ENCODE measurements at places on chromosomes 2 and 18.

GRCh38 chr2:123916051-123916450, 109.0 kb upstream of the CNTNAP5 start:
- DNase-seq = no peak

DNA sequence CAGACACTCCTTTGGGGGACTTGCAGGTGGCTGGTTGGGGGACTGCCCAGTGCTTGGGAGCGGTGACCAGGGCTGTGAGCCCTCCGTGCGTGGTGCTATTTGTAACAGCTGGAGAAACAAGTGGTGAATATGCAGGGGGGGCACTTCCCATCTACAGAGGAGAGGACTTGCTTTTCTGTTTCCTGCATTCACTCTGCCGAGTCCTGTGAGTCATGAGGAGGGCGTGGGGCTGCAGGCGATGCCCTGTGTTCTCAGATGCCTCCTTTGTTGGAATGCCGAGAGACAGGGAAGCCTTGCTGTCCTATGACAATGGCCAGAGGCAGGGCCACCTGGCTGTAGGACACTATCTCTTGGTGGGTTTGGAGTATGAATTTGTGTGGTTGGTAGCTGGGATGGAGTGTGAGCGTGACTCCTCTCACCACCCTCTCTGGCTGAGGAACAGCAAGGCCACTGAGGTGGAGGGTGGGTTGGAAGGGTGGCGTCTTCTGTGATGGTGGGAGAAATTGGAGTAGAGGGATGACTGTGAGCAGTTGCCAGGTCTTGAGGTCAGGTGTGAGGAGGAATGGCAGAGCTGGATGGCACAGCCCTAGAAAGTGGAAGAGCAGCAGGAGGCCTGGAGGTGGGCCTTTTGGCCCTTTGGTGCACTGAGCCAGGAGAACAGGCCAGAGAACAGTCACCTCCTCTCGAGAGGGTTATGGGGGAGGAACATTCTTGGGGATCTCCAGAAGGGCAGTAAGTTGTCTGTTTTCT, 24.3 kb downstream of the FHOD3 start:
- no peak for DNase-seq

DNA sequence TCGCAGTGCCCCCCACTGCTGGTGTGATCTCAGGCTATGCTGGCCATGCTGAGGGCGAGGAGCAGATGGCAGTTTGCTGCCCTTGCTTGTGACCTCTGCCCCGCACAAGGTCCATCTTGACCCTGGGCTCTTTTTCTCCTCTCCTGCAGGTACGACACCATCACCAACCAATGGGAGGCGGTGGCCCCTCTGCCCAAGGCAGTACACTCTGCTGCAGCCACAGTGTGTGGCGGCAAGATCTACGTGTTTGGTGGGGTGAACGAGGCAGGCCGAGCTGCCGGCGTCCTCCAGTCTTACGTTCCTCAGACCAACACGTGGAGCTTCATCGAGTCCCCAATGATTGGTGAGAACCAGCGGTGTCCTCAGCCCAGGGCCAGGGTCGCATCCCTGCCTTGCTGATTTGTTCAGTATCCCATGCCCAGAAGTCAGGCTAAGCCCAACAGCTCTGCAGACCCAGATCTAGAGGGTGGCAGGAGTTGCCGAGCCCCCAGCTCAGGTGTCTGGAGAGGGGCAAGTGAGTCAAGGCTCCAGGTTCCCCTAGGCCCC, 223.8 kb downstream of the ATAD2B start:
- no peak for DNase-seq

DNA sequence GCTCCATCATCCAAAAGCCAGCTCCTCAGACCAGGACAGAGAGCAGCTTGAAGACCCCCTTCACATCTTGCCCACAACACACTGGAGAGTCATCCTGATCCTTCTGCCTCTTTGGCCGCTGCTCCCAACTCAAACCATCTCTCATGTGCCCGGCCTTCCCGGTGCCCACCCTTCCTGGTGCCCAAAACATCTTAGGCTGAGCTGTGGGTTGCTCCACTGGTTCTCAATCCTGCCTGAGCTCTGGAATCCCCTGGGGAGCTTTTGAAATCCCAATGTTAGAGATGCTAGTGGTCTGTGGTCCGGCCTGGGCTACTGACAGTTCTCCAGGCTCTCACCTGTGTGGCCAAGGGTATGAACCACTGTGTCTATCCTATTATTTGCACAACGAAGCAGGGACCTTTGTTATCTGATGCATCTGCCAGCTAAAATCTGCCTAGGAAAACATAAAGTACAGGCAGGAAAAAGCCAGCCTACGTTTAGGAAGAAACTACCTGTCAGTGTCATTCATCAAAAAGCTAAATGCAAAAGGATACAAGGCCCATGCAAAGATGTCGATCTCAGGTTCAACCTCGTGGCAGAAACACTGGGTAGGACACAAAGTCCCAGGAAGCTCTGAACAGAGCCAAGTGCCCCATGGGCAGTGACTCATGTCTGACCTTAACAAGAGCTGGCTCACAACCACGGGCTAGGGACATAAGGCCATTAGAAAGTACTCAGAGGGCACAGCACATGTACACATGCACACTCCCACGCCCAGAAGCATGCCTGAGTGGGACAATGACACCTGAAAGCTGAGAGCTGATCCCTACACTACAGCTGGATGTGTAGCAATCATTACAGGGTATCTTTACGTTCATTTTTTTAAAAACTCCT, 30.8 kb downstream of the TBC1D8 start:
- no peak for DNase-seq

DNA sequence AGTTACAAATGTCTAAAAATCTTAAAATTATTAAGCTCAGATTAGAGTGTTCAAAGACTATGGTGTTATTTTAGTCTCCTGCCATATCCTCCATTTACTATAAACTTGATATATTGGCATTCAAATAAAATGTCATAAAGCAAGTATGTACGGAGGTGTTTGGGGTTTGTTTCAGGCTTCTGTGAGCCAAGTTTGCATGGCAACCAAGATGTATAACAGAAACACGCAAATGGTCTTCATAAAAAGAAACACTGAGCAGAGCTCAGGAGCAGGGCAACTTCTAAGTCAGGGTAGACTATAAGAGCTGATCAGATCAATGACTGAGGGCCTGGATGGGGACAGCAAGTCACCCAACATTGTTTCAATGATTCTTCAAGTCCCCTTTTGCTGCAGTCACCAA, 20.5 kb upstream of the OSR1 start:
- DNase-seq = no peak

DNA sequence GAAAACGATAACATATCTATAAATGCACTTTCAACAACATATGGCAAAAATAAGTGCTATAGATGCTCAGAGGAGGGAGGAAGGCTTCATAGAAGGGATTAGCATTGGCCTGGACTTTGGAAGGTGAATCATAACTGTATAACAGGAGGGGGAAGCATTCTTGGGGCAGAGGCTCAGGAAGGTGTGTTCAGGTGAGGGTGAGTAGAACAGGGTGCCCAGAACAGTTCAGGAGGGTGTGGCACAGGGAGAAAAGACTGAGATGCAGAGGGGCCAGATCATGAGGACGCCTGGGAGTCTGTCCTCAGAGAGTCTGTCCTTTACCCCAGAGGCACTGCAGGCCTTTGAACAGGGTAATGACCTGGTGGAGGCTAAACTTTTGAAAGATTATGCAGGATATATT, 29.3 kb upstream of the MEP1B start:
- DNase-seq = no peak

DNA sequence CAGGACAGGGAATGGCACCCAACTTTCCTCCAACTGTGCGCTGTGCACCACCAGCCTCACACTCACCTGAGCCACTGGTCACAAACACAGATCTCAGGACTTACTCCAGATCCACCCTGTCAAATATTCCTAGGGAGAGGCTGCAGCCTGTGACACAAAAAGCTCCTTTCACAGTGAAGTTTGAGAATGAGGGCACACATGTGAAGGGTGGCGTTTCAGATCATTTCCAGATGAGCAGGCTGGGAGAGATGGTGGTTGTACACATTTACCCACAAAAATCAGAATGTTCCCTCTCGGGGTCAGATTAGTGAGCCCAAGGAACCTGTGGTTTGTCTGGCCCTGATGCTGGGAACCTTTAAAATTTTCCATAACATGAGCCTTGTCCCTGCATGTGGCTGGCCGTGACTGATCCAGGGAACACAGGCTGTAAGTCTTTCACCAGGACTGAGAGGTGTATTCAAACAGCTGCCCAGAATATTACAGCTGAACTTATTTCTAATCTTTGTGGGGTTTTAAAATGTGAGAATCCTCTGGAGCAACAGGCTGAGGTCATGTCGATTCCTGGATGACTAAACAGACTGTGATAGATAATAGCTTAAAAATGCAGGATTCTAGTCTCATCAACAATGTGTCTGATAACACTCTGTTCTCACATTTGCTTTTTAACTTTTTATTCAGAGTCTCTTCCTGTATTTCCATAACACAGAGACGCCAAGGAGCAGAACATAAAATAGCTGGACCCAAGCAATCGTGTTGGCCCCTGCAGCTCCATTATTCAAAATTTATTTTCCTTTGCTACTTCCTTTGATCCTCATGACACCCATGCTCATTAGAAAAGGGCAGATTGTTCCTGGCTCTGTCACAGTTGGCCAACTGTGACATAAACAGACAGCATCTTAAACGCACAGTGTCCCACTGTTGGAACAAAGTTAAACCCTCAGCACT, 35.5 kb downstream of the IL1R2 start:
- no peak for DNase-seq

DNA sequence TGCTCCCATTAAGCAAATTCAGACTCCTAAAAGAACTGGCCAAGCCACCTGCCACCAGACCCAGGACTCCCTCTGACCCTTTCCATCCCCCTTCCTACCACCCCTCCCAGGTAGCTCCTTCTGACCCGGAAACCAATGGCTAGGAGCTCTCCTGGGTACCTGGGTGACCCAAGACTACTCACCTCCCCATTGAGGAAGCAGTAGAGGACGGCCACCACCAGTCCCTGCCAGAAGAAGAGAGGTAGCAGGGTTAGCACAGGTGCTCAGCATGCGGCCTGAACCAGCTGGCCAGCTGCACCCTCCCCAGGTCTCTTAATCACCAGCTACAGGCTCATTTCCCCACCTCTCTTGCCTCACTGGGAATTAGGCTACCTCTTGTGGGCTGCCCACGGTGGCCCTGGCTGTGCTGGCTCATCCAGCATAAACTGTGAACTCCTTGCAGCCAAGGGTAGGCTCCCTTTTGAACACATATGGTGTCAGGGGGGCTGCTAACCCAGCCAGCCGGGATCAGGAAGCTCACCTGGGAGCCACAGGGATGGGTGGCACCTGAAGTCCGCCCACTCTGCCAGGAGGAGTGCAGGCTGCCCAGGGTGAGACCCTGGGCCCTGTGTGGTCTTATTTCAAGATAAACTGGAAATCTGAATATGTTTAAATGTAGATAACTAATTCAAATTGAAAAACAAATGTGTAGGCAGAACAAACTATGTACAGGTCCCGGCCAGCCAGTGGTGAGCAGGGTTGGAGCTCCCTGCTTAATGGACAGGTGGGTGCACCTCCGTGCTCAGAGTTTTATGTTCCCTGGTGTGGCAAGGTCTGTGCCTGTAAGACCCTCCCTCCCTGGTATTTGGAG, 9.9 kb downstream of the TMEM37 start:
- no peak for DNase-seq

DNA sequence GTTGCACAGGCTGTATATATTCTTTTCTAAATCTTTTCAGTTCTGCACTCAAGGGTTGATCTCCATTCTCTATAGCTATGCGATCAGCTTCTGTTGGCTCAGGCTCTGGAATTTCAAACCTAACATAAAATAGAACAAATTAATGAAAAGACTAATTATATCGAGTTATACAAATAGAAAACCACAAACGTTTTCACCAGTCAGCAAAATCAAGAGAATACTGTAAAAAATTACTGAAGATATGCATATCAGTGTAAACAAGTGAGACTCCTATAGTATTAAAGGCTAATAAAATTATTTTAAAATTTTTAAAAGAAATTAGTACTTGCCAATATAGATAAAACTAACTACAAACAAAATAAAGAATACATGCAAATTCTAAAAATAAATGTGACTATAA, 107.0 kb downstream of the SOS1 start:
- DNase-seq = no peak

GRCh38 chr2:236985761-236986339, 99.8 kb upstream of the COPS8 start:
- no peak for DNase-seq

GRCh38 chr18:74652392-74652988, 54.8 kb downstream of the ZNF407 start:
- DNase-seq = no peak

DNA sequence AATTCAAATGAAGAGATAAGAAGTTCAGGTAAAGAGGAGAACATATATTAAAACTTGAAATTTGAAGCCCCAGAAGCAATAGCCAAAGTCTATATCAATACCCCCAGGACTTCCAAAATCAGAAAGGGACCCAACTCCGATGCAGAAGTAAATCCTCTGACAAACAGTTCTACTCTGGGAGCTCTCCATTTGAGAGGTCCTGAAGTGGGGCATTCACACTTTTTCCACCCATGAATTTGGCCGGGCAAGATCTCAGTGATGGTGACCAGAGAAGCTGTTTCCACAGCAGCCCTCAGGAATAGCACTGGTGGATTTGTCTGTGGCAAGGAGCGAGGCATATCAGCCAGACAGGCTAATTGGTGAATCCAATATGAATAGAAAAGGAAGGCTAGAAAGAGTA, 313.6 kb upstream of the MC4R start:
- no peak for DNase-seq

DNA sequence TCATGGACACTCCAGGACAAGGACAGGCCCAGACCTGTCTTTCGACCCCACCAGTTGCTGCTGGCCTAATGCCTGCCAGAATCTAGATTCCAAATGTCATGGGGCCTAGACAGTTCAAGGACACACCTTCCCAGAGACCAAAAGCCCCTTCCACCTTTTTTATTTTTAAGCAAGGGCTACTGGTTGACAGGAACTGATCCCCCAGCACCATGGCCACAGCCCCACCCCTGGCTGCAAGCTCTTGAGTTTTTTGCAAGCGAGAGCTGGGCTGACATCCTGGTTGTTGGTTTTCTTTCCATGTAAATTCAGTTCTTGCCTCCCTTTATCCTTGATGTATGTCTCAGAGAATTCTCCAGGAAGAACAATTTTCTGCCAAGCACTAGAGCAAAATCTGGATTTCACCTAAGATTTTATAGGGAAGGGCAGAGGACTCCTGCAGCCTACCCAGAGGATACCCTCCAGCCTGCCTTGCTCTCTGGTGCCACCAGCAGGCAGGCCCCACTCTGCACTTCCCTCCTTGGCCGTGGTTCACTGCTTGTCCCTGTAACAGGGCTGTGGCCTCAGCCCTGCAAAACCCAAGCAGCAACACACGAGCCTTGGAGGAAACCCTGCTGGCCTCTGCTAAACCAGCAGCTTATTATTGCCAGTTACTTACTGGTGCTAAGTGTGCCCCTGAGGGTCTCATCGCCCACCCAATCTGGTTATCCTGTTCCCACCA, 97.7 kb downstream of the TWIST2 start:
- DNase-seq = no peak

DNA sequence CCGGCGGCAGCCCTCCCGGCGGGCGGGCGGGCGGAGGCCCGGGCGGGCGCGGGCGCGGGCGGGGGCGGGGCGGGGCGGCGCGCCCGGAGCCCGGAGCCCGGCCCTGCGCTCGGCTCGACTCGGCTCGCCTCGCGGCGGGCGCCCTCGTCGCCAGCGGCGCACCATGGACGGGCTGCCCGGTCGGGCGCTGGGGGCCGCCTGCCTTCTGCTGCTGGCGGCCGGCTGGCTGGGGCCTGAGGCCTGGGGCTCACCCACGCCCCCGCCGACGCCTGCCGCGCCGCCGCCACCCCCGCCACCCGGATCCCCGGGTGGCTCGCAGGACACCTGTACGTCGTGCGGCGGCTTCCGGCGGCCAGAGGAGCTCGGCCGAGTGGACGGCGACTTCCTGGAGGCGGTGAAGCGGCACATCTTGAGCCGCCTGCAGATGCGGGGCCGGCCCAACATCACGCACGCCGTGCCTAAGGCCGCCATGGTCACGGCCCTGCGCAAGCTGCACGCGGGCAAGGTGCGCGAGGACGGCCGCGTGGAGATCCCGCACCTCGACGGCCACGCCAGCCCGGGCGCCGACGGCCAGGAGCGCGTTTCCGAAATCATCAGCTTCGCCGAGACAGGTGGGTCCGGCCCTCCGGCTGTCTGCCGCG, at the start of gene INHBB:
Gene INHBB (plus strand): TSS at position 111 of the 641 bp plus-strand sequence. CDS start 53 bp downstream, at position 164.
- DNase-seq = no peak
